Tibial artery (tissue), 4 donors: ENCODE measurements at places on chromosomes 16 and 17.
A peak's percentile ranks its signal among the peaks of the same experiment; 100 is the strongest.

GRCh38 chr17:3826191-3826590 is 19.9 kb downstream of the NCBP3 start:
- peaks cover 49% of the 10 kb centered on the region for H3K36me3 ChIP-seq
- H3K27ac ChIP-seq = no peak overlapping the region
- H3K4me3 ChIP-seq = no peak overlapping the region
- H3K4me1 ChIP-seq = peaks cover 21% of the 10 kb centered on the region
- no peaks in the 10 kb centered on the region for H3K27me3 ChIP-seq

- no peaks in the 10 kb centered on the region for H3K27me3 ChIP-seq
- no peak overlapping the region for H3K4me3 ChIP-seq
- no peak overlapping the region for H3K27ac ChIP-seq
- no peak for DNase-seq
- no peaks in the 10 kb centered on the region for H3K4me1 ChIP-seq
Measured at GRCh38 chr17:81727324-81728031, 15.4 kb downstream of the SLC25A10 start.

GRCh38 chr17:67862614-67863217 is 37.4 kb downstream of the BPTF start:
- no peaks in the 10 kb centered on the region for H3K27me3 ChIP-seq
- DNase-seq = no peak
- no peak overlapping the region for H3K27ac ChIP-seq
- H3K36me3 ChIP-seq = no peaks in the 10 kb centered on the region
- H3K4me1 ChIP-seq = no peaks in the 10 kb centered on the region

DNA sequence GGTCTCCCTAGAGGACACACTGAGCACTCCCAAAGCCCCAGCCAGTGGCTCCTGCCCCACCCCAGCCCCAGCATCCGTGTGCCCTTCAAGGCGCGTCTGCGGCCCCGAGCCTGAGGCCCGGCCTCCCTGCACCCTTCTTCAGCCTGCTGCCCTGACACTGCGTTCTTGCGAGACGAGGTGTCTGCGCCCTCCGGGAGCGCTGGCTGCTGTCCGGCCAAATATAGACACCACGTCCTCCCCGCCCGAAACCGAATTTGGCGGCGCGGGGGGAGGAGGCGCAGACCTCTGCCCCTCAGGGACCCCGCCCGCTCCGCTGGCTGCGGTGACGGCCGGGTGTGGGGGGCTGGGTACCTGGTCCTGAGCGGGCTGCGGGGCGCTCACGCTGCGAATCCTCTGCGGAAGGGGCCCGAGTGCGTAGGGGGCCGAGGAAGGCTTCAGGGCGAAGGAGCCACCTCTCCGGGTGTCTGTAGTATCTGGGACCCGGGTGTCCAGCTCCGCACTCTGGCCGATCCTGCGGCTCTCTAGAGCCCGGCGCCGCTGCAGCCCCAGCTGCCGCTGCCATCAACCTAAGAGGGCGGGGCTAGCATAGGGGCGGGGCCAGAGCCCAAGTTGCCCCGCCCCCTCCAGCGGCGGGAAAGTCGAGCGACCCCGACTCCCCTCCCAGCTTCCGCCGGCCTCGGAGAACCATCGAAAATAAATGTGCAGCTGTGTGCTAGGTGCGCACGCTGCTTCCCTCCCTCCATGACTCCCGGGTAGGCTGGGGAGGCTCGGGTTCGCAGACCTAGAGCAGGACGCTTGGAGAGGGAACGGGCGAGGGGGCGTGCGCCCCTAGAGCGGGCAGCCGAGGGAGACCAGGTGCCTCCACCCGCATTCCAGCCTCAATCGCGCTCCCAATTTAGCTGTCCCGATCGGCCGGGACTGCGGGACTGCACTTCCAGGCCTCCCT is at the start of gene CORO6:
TSS of gene CORO6 (minus strand) at position 576 of the 946 bp plus-strand sequence. CDS start 1,491 bp downstream, outside the sequence.
- H3K27me3 ChIP-seq = peaks cover 6% of the 10 kb centered on the region
- H3K4me1 ChIP-seq = peaks cover 60% of the 10 kb centered on the region
- peak within 1 kb of the TSS; percentile 86 for H3K4me3 ChIP-seq
- peak within 1 kb of the TSS; percentile 82 for H3K27ac ChIP-seq

- no peaks in the 10 kb centered on the region for H3K27me3 ChIP-seq
- no peaks in the 10 kb centered on the region for H3K36me3 ChIP-seq
- H3K4me3 ChIP-seq = no peak overlapping the region
- DNase-seq = no peak
- peaks cover 2% of the 10 kb centered on the region for H3K4me1 ChIP-seq
Measured at GRCh38 chr17:28849281-28849680, 5.5 kb upstream of the ERAL1 start.

- H3K27ac ChIP-seq = no peak overlapping the region
- H3K36me3 ChIP-seq = no peaks in the 10 kb centered on the region
- DNase-seq = no peak
- no peaks in the 10 kb centered on the region for H3K27me3 ChIP-seq
- H3K4me1 ChIP-seq = no peaks in the 10 kb centered on the region
Measured at GRCh38 chr17:57228911-57229310, 27.4 kb upstream of the MSI2 start.

GRCh38 chr17:69057280-69057679 is 3.4 kb downstream of the ABCA9 start:
- no peaks in the 10 kb centered on the region for H3K36me3 ChIP-seq
- no peak for DNase-seq
- no peaks in the 10 kb centered on the region for H3K4me1 ChIP-seq
- H3K27me3 ChIP-seq = no peaks in the 10 kb centered on the region
- no peak overlapping the region for H3K4me3 ChIP-seq

DNA sequence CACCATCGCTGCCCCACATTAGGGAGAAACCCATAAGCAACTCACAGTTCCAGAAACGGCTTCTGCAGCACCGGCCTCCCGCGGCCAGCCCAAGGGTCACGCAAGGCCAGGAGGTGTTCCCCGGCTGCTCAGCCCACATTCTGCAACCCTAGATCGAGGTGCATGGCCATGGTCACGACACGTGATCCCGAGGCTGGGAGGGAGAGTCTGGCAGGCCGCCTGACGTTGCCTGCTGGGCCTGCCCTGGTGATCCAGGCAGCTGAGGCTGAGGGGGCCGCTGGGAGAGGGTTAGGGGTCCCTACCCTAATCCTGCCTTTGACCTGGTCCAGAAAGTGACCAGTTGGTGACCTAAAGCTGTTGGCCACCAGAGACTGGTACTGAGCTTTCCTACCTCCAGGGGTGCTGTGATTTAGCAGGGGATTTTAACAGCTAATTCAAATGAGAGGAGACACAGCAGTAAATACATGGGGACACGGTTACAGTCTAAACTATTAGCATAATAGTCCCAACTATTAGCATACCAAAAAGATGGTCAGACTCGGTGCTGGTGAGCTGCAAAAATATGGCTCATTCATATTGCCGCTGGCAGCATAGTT is 97.4 kb upstream of the CIBAR2 start:
- H3K27me3 ChIP-seq = no peaks in the 10 kb centered on the region
- no peak overlapping the region for H3K4me3 ChIP-seq
- no peak overlapping the region for H3K27ac ChIP-seq
- peaks cover 68% of the 10 kb centered on the region for H3K4me1 ChIP-seq
